ENCODE measurements at places on chromosomes 3 and 15.

- no peak for DNase-seq
Measured at GRCh38 chr3:192575879-192576506, 151.3 kb downstream of the FGF12 start.

DNA sequence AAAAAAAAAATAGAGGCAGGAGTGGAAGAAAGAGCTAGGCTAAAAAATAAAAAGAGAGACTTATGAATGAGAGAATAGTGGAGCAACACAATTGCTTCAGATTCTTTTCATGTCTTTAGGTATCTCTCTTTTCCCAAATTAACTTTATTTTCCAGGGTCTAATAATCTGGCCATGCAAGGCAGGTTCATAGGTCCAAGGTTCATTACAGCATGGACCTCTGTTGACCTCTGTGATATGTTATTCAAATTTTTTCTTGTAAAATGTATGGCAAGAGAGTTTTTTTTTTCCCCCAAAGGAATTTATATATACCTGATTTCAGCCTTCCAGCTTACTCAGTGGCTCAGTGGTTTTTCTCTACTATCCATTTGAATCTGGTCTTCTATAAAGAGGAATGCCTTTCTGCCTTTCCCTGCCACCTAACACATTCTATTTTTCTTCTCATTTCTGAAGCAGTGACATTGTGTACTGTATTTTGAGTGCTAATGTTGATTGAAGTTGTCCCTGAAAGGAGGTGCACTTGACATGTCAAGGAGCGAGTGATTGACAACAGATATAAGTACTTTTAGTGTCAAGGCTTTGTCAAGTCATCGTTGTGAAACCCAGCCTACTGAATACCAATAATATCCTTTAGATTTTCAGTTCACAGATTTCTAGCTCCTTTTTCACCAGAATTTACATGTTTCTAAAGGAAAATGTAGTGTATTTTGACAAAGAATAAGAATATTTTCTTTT lies 118.5 kb downstream of the MAP2K5 start:
- DNase-seq = no peak

DNA sequence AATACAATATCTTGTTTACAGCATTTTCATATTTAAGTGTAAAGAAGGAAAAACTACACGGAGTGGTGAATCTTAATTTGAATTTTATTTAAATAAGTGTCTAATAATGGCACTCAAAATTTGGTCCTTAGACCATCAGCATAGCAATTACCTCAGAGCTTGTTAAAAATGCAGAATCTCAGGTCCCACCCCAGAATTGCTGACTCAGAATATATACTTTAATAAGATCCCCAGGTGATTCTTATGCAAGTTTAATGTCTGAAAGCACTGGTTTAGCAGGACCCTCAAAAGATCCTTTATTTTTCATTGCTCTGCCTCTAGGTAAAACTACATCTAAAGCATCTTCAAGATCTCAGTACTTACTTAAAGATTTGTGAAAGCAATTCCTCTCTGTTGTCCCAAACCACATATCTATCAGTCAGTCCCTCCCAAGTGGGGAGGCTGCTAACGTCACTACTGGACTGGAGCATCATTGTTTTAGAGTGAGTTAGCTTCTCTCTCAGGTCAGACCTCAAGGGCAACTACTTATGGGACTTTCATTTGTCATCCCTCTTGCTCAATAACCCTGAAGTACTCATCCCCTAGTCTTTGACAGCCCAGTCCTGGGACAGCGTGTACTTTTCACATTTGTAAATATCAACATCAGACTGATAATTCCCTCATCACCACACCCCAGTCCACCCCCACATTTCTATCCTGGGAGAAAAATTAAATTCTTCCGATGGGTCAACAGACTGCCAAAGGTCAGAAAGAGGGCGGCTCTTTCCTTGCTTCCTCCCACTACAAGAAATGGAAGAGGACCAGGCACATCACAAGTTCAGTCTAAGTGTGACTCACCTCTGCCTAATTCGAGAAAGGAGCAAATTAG lies 76.7 kb downstream of the CBLB start:
- DNase-seq = no peak

DNA sequence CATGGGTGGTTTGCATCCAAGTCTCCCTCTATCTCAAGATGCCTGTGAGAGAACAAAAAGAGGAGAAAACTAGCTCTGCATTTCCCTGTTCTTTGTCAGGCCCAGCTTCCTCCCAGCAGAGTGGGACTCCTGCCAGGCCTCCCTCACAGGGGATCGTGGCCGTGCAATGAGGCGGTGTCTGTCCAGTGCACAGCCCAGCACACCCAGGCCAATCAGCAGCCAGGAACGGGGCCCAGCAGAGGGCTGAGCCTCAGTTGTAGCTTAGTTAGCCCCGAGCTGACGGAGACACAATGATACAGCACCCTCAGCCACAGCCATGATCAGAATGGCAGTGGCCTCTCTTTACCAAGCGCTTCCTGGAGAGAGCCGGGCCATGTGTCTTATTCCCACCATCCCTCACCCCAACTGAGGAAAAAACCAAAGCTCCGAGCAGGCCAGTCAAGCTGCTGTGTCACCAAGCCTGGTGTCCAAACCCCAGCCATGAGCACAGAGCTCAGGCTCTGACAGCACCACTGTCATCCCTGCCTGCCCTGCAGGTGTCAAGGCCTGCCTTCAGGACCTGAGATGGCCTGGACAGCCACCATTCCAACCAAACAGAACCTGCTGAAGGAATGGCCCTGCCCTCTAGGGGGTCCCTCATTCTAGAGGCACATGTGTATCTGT lies 71.1 kb downstream of the DNAJB8 start:
- no peak for DNase-seq

GRCh38 chr3:17175187-17175807 lies 290.5 kb downstream of the PLCL2 start:
- DNase-seq = no peak

- no peak for DNase-seq
Measured at GRCh38 chr15:50810128-50810527, 44.6 kb upstream of the SPPL2A start.

- DNase-seq = no peak
Measured at GRCh38 chr3:13046569-13047274, 26.5 kb downstream of the IQSEC1 start.

GRCh38 chr15:39499681-39500080 lies 81.2 kb upstream of the THBS1 start:
- DNase-seq = no peak

- DNase-seq = no peak
Measured at GRCh38 chr3:117626577-117626976, 917.0 kb downstream of the TUSC7 start.

DNA sequence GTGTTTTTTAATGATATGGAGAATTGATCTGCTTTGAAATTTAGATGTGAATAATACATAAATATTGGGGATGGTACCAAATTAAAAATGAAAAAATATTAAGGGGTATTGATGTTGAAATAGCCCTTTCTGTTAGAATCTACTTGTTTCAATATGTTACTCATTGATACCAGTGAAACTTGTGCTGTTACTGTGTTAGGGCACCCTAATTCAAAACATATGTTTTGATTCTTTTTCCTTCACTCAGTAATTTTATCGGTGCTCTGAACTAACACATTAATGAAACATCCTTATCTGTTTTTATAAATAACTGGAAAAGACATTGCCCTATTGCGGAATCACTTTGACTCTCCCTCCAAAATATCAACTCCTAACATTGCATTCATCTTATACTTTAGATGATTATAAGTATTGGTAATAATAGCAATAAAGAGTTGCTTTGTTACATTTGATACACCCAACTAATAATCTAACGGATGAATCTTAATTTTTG lies 52.0 kb upstream of the CCNB2 start:
- DNase-seq = no peak

- DNase-seq = no peak
Measured at GRCh38 chr3:148937467-148938255, 53.7 kb upstream of the GYG1 start.

GRCh38 chr15:48413304-48413703 lies 82.1 kb downstream of the DUT start:
- no peak for DNase-seq

GRCh38 chr3:88142094-88142624 lies 7.6 kb upstream of the C3orf38 start:
- no peak for DNase-seq

- DNase-seq = no peak
Measured at GRCh38 chr15:70539912-70540530, 223.3 kb downstream of the UACA start.

- no peak for DNase-seq
Measured at GRCh38 chr3:195451373-195452015, 8.7 kb upstream of the ACAP2 start.

DNA sequence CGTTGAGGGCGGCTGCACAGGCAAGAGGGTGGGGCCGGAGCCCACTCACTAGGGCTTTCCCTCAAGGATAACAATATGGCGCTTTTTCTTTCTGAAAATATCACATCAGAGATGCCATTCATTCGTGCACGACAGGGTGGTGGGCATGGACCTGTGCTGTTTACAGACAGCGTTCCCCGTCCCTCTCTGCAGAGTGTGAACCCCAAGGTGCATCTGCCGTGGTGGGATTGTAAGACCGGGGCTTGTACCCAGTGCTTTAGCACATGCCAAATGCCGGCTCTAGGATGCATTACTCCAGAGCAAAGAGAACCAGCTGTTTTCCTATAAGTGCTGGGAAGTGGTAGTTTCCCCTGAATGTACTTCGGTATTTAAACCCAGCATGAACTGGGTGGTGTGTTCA lies 37.0 kb downstream of the CHDH start:
- no peak for DNase-seq

GRCh38 chr15:41022487-41023090 lies 69.3 kb downstream of the CHAC1 start:
- peak; percentile 2 for DNase-seq

Measured in T-helper 22 cell (primary cell).